ENCODE measurements at places on chromosomes 11 and 22. TPM values are rescaled to one million over a fixed set of nuclear protein-coding genes. Genes with fewer than 3 reads are reported as not detected.

TRPM5 gene
- not detected for total RNA-seq

GRCh38 chr11:21205205-21205604, 535.8 kb downstream of the NELL1 start:
- no peak for DNase-seq

DNA sequence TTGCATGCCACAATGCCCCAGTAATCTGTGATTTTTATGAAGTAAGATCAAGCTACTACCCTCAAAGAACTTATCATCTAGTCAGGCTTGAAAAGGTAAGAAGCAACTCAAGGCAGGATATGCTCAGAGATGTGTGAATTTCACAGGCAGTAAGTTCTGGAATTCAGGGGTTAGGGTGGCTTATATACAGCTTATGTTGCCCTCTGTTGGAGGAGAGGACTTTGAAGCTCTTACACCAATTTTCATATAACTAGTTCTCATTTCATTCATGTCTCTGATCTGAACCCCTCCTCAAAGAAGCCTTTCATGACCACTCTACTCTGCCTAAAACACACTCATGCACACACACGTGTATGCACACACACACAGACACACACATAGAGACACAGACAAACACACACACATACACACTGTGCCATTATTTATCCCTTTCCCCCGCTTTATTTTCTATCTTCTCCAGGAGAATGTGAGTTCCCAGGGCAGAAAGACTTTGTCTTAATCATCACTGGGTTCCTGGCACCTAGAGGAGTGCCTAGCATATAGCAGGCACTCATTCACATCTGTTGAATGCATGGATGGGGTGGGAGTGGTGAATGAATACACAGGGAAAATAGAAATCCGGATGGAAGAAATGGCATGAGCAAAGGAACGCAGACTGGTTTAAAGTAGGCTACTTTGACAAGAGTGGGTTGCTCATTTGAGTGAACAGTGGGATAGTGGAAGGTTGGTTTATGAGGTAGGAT, 220.7 kb upstream of the ZBED5 start:
- no peak for DNase-seq

- no peak for DNase-seq
Observed at GRCh38 chr11:10540546-10540914, 457 bp downstream of the RNF141 start.

DRD2 gene
- total RNA-seq, result 8.2 TPM

OR5M11 gene
- total RNA-seq, result not detected

- no peak for DNase-seq
Observed at GRCh38 chr11:12356944-12357655, 20.3 kb upstream of the PARVA start.

- DNase-seq, result peak; percentile 44
Observed at GRCh38 chr22:23216461-23217170, 36.3 kb downstream of the BCR start.

GRCh38 chr11:35335226-35335625, 84.1 kb downstream of the SLC1A2 start:
- no peak for DNase-seq

GRCh38 chr11:120108785-120109168, 29.1 kb downstream of the TRIM29 start:
- no peak for DNase-seq

GRCh38 chr22:49282596-49282995, 545.1 kb downstream of the BRD1 start:
- no peak for DNase-seq
